Temporal lobe (tissue), 4 donors: ENCODE measurements at places on chromosomes 3 and 15. TPM values are rescaled to one million over a fixed set of nuclear protein-coding genes. Genes with fewer than 3 reads are reported as not detected.

Gene IL16
- total RNA-seq: 1.2 TPM

Gene VIPR1
- under 0.01 TPM for total RNA-seq

Gene CSPG4
- total RNA-seq: 6.6 TPM

Gene TUSC7
- total RNA-seq: 0.25 TPM

Gene TMC3
- total RNA-seq: 0.25 TPM

Gene ZPLD1
- under 0.01 TPM for total RNA-seq

Gene RASL12
- 2.2 TPM for total RNA-seq

Gene ZKSCAN7
- total RNA-seq: 21.9 TPM

Gene ISLR
- 12.0 TPM for total RNA-seq

Gene CTXN2
- 0.25 TPM for total RNA-seq

Gene LIPC
- total RNA-seq: not detected

Gene MORC1
- total RNA-seq: under 0.01 TPM

Gene SIDT1
- 3.7 TPM for total RNA-seq

Gene SLMAP
- 39.8 TPM for total RNA-seq

Gene PDCD6IP
- 58.3 TPM for total RNA-seq

Gene GPR156
- 4.2 TPM for total RNA-seq

Gene CD200
- 46.2 TPM for total RNA-seq

Gene ZDHHC19
- not detected for total RNA-seq

Gene CLDN11
- 14.5 TPM for total RNA-seq

Gene MINAR1
- 2.5 TPM for total RNA-seq
